ENCODE measurements at places on chromosomes 2 and 18. TPM values are rescaled to one million over a fixed set of nuclear protein-coding genes. Genes with fewer than 3 reads are reported as not detected.

TGFA gene
- polyA plus RNA-seq, result 1.4 TPM

GPR148 gene
- polyA plus RNA-seq, result 0.16 TPM

CIB4 gene
- polyA plus RNA-seq, result not detected

HAT1 gene
- 67.5 TPM for polyA plus RNA-seq

RMC1 gene
- polyA plus RNA-seq, result 23.6 TPM

DYNAP gene
- polyA plus RNA-seq, result 0.13 TPM

ARHGAP15 gene
- not detected for polyA plus RNA-seq

LAMA1 gene
- 14.8 TPM for polyA plus RNA-seq

HDLBP gene
- 230 TPM for polyA plus RNA-seq

DYSF gene
- 7.3 TPM for polyA plus RNA-seq

SNRPD1 gene
- 700 TPM for polyA plus RNA-seq

TRIM43 gene
- polyA plus RNA-seq, result not detected

DHRS9 gene
- not detected for polyA plus RNA-seq

DNA sequence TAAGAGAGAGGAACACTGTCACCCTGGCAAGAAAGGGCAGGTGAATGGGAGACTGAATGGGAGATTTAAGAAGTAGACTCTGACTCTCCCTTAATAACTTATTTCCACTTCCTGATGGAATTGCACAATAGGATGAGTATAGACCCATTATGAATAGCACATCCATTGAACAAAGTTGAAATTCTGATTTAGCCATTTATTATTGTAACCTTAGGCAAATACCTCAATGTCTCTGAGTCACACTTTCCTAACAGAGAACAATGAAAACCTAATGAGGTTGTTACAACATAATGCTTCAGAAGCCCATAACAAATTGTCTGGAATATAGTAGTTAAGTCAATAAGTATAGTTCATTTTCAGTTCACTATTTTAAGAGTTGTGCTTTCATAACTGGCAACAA, 78.9 kb downstream of the NRXN1 start:
- DNase-seq, result no peak

DNA sequence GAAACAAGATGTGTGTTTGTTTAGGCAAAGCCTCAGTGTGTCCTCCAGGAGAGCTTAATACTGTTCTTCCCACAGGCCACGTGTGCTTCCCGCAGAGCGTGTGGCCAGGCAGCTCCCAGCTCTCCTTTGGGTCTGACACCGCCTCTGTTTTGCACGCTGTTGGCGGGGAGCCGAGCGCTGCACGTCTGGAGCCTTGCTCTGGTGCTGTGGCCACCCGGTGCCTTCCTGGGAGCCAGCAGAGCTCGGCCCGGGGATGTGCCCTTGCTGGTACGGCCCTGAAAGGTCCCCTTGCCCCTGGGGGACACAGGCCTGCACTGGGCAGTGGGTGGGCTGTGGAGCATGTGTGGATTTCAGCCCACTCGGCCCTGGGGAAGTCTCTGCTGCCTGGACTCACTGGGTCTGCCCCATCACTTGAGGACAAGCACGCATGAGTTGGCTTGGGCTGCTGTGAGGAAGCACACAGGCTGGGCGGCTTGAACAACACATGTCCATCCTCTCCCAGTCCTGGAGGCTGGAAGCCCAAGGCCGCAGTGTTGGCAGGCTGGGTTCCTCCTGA, 160.7 kb upstream of the HDAC4 start:
- DNase-seq, result no peak

GRCh38 chr2:234633581-234634230, 136.8 kb upstream of the ARL4C start:
- no peak for DNase-seq

GRCh38 chr2:133892352-133892913, 324.2 kb upstream of the NCKAP5 start:
- DNase-seq, result no peak

DNA sequence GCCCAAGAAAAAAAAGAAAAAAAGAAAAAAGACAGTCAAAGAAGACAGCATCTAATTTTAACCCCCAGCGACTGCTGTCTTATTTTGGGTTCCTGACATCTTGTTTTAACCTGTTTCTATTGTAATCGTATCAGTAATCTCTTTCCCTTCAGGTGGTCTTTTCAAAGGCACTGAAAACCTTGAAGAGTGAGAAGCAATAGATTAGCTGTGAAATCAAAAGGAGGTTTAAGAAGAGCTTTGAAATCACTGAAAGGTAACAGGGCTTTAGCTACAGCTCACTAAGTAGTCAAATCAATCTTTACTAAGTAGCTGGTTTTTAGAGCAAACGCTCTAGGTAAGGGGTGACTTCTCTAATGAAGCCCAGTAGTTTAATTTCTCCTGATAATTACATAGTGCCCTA, 5.4 kb upstream of the TANC1 start:
- no peak for DNase-seq

DNA sequence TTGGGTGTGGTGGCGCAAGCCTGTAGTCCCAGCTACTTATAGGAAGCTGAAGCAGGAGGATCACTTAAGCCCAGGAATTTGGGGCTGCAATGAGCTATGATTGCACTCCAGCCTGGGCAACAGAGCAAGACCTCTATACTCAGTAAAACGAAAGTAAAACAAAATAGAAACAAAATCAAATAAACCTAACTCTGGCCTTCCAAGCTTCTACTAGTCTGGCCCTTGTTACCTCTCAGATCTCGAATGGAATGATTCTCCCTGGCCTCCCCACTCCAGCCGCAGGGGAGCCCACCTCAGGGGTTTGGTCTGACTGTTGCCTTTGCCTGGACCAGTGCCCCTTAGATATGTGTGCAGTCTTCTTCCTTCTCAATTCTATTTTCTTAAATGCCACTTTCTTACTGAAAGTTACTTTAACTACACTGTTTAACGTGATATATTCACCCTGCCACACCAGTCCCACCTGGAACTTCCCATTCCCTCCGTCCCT, 160.0 kb upstream of the GCFC2 start:
- DNase-seq, result peak; percentile 31

DNA sequence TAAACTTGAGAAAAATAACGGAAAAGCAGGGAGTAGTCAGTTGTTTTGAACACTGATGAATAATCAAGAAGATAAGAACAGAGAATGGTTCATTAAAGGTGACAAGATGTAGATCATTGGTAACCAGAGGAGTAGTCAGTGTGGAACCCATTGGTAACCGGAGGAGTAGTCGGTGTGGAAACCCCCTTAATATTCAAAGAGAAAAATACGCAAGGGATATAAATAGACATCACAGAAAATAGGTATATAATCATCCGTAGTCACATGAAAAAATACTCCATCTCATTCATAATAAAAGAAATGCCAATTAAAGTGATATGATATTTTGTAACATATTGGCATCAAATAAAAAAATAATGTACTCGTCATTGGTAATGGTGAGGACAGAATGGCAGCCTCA, 70.6 kb upstream of the EPAS1 start:
- DNase-seq, result no peak

GRCh38 chr2:236133410-236134012, 34.7 kb downstream of the GBX2 start:
- DNase-seq, result peak; percentile 47

- DNase-seq, result no peak
Measured at GRCh38 chr2:96526101-96526591, 10.4 kb upstream of the ARID5A start.

GRCh38 chr2:239730897-239731296, 294.2 kb downstream of the NDUFA10 start:
- no peak for DNase-seq

DNA sequence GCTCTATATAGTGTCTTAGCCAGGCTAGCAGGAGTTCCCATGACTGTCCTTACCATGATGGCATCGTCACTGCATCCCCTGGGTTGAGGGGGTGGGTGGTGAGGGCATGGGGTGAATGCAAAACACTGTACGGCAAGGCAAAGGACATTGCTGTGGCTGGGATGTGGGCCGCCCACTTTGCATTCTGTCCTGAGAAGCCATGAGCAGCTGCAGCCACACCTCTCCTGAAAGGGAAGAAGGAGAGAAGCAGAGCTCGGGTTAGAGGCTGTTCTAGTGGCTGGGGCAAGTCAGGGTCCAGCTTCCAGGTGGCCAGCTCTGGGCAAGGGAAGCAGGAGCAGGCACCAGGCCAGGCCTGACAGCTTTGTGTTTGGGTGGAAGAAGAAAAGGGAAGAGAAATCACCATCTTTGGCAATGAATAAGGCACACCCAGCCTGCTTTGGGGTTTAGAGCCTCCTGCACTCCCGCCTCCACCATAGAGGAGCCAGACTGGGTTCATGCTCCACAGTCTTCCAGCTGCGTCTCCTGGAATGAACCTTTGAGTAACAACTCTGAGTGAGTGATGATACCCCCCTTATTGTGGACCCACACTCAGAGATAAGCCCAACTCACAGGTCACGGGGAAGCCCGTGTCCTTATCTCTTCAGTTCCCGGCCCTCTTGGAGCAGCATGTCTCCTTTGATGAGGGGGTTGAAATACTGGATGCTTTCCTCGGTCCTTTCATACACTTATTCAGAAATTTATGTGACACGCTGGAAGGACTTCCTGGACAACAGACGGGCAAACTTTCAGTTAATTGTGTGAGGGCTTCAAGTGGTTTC, 63.4 kb downstream of the INPP4A start:
- DNase-seq, result no peak

GRCh38 chr2:50707196-50707595, 324.7 kb downstream of the NRXN1 start:
- no peak for DNase-seq

Data from GM23338 (cell line).